ENCODE measurements at places on chromosomes 4 and X. TPM values are rescaled to one million over a fixed set of nuclear protein-coding genes. Genes with fewer than 3 reads are reported as not detected.

- DNase-seq = peak; percentile 66
Observed at GRCh38 chr4:87353592-87353991, 30.9 kb upstream of the HSD17B13 start.

CT45A1 gene
- not detected for total RNA-seq

GRCh38 chr4:127732623-127733328 lies 2.6 kb downstream of the SLC25A31 start:
- peak; percentile 81 for DNase-seq

DNA sequence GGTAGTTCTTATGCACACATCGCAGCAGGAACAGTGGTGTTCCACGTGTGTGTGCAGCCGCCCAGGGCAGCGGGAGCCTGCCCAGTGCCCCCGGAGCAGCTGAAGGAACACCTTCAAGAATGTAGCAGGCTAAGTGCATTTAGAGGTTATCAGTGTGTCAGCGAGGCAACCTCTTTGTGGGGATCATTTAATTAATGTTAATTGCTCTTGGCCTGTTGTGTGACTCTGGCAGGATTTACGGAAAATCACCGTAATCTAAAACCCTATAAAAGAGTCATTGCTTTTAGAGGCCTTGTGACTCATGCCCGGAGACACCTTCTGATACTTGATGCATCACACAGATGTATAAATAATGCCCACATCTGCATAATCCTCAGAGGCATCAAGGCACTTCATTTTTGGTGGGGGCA lies 47.3 kb upstream of the GATB start:
- no peak for DNase-seq

- no peak for DNase-seq
Observed at GRCh38 chrX:154083126-154083517, 14.4 kb downstream of the MECP2 start.

- no peak for DNase-seq
Observed at GRCh38 chr4:185464183-185464582, 7.3 kb downstream of the CCDC110 start.

PUDP gene
- 3.4 TPM for total RNA-seq

DNA sequence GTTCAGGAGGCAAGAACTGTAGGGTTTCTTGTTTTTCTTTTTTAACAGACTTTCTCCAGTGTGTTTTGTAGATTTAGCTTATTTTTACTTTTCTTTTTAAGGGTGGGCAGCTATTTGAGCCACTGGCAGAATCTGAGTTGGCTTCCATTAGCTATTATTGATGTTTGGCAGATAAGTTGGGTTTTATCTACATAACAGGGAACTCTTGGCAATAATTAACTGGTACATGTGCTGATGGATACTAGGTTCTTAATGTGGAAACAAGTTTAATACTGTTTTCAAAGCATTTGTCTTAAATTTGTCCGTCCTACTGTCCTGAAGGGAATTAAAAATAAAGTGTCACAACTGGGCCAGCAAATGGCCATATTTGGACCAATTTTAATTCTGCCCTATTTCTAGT lies 80.5 kb downstream of the PHOX2B start:
- DNase-seq = no peak

DNA sequence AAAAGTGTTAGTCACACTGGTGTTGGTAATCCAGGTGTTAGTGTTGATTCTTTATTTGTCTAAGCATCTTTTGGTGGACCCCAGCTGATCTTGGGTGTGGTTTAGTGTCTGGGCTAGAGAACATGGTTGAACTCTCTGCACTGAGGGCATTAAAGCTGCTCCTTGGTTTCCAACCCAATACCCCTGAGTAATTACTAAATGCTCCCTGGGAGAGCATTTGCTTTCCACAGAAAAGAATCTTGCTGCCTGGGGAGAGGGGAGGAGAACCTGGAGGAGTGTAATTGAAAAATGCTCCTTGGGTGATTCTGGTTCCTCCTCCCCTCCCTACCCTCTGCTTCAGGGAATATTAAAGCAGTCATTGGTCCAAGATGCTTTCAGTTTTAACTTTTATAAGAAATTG lies 3.1 kb downstream of the GUCY1B1 start:
- DNase-seq = no peak

DNA sequence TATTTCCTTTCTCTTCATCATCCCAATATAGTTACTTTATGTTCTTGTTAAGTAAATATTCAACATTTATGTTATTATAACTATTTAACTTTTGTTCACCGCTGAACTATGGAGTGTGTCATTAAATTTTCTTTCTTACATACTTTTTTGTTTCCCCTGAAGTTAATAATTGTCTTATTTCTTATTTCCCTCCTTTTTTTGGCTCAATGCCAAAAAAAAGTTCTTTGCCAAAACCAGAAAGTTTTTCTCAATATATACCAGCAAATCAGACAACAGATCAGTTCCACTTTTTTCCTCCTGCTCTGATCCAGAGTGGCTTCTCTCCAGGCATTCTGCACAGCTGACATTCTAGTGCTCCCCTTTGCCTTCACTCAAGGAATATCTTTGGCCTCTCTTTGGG lies 187.0 kb upstream of the PPARGC1A start:
- DNase-seq = no peak

CT45A5 gene
- not detected for total RNA-seq

TAB3 gene
- 5.7 TPM for total RNA-seq

- no peak for DNase-seq
Observed at GRCh38 chr4:138341739-138342415, 99.7 kb upstream of the SLC7A11 start.

NUDT10 gene
- not detected for total RNA-seq

TBC1D9 gene
- total RNA-seq = 8.4 TPM

DNA sequence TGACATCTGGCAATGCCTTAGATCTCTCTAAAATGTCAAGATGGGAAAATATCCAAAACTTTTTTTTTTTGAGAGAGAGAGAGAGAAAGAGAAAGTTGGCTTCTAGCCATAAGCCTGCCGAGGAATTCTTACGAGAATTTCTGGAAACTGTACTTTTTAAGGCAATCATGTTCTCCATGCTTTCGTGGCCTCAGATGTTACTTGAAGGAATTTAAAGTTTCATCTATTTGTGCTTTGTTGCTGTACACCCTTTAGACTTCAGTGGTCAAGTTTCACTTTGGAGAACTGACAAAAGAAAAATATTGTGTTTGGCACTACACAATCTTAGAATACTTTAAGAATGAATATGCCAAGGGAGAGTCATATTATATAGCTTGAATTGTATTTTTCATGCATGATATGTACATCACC lies 53.9 kb downstream of the FAT4 start:
- DNase-seq = no peak

MAGED4B gene
- total RNA-seq = not detected

GRCh38 chrX:53281321-53281822 lies at the start of gene IQSEC2:
IQSEC2 (minus strand) TSS chrX:53281584.
- DNase-seq = peak; percentile 88

MYL5 gene
- total RNA-seq = 10.9 TPM

GRCh38 chrX:19554786-19555185 lies 39.5 kb upstream of the MAP3K15 start:
- no peak for DNase-seq

DNA sequence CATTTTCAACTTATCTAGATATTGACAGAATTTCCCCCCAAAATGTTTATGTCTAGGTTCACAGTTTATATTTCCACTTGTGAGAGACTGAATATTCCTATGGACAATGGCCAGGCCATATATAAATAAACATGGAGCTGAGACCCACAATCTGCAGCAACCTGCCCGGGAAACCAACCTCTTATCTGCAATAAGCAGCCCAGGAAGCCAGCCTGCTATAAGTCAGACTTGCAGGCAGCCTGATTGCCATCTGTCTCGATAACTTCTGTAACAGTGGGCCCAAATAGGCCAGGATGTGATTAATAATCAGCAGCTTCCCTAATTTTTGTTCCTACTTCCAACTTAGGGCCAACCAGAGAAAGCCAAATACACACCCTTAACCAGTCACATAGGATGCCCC lies 5.2 kb upstream of the NAP1L5 start:
- no peak for DNase-seq

GRCh38 chr4:75769036-75769435 lies 44.7 kb downstream of the USO1 start:
- DNase-seq = no peak

- DNase-seq = no peak
Observed at GRCh38 chr4:8044699-8045098, 105.0 kb upstream of the AFAP1 start.

DNA sequence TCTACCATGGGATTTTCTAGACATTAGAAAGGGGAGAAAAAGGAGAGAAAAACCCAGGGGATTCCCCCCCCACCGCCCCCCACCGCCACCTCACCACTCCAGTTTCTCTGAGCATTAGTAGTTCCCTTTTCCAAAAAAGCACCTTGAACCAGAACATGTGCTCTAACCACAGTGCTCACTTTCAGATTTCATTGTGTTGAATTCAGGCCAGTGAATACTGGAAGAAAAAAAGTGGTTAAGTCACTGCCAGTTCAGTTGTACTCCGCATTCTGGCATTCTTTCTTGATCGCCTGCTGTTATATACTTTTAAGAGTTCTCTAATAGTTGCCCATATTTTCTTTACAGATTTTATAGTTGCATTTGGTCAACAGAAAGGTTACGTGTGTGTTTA lies 40.9 kb downstream of the JADE3 start:
- DNase-seq = no peak

TRPC3 gene
- total RNA-seq = not detected

- DNase-seq = no peak
Observed at GRCh38 chr4:133581996-133582619, 433.0 kb downstream of the PCDH10 start.

DNA sequence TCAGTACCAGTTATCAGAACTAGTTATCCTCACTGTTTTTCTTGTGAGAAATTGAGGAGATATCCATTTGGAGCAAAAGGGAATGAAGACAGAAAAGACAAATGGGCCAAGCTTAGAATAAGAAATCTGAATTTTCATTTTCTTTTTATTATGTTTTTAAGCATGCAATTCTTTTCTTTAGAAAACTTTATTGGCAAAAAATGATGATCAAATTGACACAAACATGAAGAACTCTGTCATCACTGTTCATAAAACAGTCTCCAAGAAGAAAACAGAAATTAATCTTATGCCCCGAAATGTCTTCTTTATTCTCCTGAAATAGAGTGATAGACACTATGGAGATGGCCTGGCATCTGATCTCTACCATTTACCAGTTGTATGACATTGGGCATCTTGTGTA lies 139.0 kb downstream of the ARHGAP24 start:
- DNase-seq = no peak

USP17L24 gene
- not detected for total RNA-seq

RHOXF2 gene
- not detected for total RNA-seq

PABPC4L gene
- not detected for total RNA-seq

BMX gene
- not detected for total RNA-seq

DIPK2B gene
- not detected for total RNA-seq

DNA sequence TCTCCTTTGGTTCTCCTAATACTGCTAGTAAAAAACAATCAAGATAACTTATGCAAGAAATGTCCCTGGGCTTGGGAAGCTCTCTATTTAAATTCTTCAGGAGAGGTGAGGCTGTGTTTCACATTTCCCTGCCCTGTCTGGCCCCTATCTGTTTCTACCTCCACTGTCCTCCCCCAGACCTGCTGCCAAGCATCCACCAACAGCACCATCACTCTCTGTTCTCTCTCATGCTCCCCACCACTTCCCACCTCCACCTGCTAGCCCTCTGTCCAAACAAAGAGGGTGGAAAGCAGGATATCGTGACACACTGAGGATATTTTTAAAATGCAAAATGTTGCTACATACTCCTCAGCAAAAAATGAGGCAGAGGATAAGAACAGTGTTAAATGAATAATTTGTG lies 88.4 kb upstream of the NAP1L5 start:
- DNase-seq = no peak

- no peak for DNase-seq
Observed at GRCh38 chrX:101482296-101482695, 3.0 kb upstream of the ARMCX4 start.

DNA sequence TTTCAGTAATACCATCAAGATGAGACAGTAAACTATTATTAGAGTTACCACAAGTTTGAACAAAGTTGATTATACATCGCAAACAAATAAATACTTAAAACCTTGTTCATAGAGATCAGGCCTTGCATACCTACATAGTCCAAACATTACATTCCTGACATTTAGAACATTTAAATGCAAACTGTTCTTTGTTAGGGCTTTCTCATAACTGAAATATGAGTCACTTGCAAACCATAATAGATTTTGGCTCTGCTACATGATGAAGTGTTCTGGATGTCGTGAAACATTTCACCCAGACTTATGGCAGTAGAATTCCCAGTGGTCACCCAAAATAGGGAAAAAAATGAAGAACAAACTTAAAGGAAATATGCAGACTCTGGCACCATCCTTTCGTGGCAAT lies 75.0 kb downstream of the FAT4 start:
- no peak for DNase-seq

DNA sequence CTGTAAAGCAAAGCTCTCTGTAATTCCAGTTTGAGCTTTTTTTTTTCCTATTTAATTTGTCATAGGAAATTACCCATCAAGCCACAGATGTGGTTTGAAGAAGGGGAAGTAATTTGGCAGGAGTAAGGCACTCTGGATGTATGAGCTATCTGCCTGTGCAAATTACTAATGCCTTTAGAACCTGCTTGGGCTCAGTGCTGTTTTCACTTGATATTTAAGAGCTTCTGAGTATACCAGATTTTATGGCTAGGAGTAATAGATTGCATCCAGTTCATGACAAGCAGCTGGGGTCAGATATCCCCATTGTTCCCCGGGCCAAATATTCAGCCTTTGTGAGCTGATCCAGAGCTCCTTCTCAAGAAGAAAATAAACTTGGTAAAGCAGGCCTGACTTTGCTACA lies 89.1 kb downstream of the DCAF8L2 start:
- no peak for DNase-seq

DNA sequence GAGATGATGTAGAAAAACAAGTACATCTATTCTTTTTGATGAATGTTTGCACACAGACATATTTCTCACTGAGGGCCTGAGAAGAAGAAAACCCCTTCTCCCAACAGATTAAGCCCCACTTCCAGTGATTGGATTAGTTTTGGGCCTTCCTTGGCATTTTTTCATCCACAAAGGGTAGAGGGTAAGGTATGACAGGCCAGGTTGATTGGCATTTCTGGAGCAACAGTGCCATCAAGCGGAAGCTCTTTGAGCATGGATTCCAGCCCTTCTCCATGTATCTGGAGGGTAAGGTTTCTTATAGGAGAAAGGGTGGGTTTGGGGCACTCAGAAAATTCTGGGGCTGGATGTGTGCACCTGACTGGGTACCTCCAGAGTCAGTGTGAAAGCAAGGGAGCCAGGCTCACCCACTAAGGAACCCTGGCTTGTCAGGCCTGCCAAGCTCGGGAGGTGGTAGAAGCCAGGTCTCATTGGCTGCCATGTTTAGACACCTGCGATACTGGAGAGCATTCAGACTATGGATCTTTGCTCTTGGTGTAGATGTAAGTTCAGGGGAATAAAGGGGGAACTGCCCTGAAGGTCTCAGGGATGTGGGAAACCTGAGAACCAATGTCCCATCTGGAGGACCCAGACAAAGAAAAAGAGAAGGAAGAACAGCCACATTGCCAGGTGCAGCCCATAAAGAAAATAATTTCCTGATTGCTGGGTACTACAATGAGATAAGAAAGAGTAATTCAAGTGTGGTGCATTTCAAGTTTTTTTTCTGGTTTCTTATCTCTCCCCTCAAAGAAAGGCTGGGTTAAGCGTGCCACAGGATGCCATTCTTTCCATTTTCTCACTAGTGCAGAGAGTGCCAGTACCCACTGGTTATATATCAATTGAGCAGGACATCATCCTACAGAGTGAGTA lies 222.3 kb upstream of the AGTR2 start:
- DNase-seq = peak; percentile 37
